ENCODE measurements at places on chromosomes 5 and 9.

- DNase-seq, result no peak
Measured at GRCh38 chr9:4721736-4722135, 19.3 kb downstream of the AK3 start.

GRCh38 chr9:121299467-121300282 lies 31.7 kb downstream of the GSN start:
- no peak for DNase-seq

GRCh38 chr9:2743937-2744529 lies 26.7 kb downstream of the KCNV2 start:
- DNase-seq, result no peak

DNA sequence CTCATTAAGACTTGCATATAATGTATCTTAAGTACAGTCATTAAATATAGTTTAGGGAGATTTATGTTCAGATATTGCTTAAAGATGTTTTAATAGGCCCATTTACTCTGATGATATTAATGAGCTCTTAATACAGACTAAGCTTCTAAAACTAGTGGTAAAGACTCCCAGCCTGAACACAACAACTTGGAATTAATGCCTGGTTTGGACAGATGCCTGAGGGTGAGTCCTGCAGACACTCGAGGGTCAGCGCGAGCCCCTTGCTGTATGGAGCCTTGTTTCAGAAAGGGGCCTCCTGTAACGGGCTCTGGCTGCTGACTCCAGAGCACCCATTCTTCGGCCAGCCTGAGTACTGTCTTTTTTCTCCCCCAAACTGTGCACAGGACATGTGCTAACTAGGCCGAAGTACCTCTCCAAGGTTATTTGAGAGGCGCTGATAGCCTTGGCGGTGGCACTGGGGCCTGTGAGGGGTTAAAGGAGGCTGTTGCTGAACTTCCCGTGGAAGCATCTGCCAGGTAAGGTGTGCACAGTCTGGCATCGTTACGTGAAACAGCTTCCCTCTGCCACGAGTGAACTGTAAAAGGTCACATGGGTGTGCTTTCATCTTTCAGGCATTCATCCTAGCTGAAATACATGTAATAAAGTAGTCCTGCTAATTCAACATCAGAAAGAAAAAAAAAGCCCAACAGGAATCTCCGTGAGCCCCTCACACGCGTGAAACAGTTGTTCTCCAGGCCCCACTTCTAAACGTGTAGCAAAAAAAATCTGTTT lies 113.4 kb downstream of the MVB12B start:
- DNase-seq, result no peak

- DNase-seq, result no peak
Measured at GRCh38 chr5:152900332-152900731, 495.3 kb upstream of the NMUR2 start.

- no peak for DNase-seq
Measured at GRCh38 chr5:122200450-122200849, 71.1 kb downstream of the ZNF474 start.

GRCh38 chr9:95679874-95680273 lies 163.1 kb upstream of the PTCH1 start:
- DNase-seq, result no peak

All from stimulated activated CD8-positive, alpha-beta memory T cell treated with anti-CD3 and anti-CD28 coated beads, Interleukin-12 subunit alpha, Interleukin-12 subunit beta, amount 100 ng/mL, for 4 hours (primary cell).